ENCODE measurements at places on chromosomes 4 and X.

GRCh38 chr4:28724239-28724638 lies 1863.6 kb downstream of the STIM2 start:
- no peak for DNase-seq

DNA sequence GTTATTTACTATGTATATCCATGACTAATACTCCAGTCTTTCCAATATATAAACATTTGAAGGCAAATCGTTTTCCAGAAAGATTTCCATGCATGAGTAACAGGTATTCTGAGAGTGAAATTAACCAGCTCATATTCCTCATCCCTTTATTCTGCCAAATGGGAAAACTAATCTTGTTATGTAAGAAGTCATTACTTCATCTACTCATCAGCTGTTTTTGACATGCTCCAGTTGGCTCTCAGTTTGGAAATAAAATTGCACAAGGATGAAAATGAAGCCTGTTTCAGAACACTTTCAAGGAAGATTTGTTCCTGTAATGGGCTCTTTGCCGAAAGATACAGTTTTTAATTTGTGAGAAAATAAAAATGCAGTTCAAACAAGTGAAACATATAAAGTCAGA lies 121.9 kb downstream of the KCTD8 start:
- no peak for DNase-seq

- peak; percentile 24 for DNase-seq
Measured at GRCh38 chr4:97984545-97985131, 158.6 kb downstream of the STPG2 start.

DNA sequence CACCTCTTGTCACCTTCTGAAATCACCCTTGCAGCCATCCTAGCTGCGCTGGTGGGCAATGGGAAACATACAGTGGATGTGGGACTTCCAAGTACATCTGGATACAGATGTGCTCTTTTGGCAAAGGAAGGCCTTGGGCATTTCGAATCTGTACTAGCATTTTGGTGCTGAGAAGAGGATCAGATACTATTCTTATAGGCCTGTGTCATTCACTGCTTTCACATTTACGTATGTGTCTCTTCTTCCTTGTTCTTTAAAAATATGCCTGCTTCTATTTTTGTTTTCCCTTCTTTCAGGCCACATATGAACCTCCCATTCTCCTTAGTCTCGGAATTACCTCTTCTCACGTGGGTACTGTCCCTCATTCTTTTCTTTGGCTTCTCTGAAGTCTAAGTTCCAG lies 53.1 kb downstream of the EFNB1 start:
- no peak for DNase-seq

GRCh38 chr4:125772680-125773079 lies 457.9 kb downstream of the FAT4 start:
- DNase-seq: no peak
